ENCODE measurements at places on chromosomes 5 and 9.
A peak's percentile ranks its signal among the peaks of the same experiment; 100 is the strongest.

DNA sequence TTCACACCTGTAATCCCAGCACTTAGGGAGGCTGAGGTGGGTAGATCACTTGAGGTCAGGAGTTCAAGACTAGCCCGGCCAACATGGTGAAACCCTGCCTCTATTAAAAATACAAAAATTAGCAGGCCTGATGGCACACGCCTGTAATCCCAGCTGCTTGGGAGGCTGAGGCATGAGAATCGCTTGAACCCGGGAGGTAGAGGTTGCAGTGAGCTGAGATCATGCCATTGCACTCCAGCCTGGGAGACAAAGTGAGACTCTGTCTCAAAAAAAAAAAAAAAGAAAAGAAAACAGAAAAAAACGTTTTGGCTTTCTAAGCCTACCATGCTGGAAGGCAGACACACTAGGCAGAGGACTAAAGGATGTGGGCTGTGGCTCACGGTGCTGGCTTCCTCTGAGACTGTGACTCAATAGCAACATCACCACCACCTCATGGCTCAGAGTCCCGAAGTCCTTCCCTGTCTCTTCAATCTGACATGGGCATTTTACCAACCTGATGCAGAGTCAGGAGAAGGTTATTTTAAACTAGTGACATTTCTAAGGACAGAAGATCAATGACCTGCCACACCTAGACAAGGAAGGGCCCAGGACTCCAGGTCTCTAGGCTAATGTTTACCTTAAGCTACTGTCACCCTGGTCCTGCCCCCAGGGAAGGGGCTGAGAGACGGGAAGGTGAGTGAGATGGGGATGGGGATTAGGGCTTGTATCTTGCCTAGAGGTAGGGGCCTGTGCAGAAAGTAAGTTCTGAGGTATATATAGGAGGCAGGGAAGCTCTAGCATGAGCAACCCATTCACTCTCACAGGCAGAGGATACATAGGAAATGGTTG lies 3.7 kb downstream of the ECSCR start:
- DNase-seq: no peak

GRCh38 chr5:34735491-34736426 lies 79.6 kb downstream of the RAI14 start:
- DNase-seq: no peak

DNA sequence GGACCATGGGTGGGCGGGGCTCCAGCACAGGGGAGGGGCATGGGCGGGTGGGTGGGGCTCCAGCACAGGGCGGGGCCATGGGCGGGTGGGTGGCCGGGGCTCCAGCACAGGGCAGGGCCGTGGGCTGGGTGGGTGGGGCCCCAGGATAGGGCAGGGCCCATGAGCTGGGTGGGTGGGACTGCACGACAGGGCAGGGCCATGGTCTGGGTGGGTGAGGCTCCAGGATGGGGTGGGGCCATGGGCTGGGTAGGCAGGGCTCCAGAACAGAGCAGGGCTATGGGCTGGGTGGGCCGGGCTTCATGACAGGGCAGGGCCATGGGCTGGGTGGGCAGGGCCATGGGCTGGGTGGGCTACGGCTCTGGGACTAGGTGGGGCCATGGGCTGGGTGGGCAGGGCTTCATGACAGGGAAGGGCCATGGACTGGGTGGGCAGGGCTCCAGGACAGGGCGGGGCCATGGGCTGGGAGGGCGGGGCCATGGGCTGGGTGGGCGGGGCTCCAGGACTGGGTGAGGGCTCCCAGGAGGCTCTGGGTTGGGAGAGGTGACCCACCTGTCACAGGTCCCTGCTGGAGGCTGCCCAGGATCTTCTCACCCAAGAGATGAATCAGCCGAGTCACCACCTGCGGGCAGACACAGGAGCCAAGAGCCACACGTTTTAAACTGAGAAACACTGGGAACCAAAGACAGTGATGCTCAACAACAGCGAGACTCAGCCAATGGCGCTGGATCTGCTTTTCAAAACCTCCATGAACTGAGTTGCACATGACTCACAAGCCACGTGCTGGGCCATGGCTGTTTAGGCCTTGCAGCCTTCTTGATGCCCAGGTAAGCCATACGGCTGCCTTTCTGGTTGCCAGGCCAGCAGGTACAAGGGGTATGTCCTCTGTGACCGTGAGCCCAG lies 33.6 kb upstream of the NSMF start:
- no peak for DNase-seq

DNA sequence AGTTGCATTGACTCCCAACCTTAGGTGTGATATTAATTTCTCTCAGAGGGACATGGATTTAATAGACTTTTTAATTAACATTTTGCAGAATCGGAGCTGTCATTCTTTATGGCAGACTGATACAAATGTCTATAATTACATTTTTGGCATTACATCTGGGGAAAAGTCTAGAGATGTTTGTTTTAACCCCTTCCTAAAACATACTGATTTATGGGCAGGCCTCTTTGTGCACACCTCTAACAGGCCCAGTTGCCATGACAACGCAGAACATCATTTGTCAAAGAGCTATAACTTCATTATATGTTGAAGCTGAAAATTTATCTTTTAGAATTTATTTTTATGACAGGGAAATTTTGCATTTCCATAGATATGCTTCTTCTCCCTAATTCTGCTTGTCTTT lies 158.5 kb downstream of the NTRK2 start:
- DNase-seq: no peak

GRCh38 chr5:76732405-76733048 lies 16.6 kb downstream of the F2R start:
- DNase-seq: no peak

- peak; percentile 74 for DNase-seq
Observed at GRCh38 chr9:131238402-131239021, 37.8 kb downstream of the FAM78A start.

GRCh38 chr5:58069846-58070245 lies 390.0 kb downstream of the PLK2 start:
- no peak for DNase-seq

GRCh38 chr5:5492087-5492933 lies 69.8 kb downstream of the ICE1 start:
- peak; percentile 51 for DNase-seq

DNA sequence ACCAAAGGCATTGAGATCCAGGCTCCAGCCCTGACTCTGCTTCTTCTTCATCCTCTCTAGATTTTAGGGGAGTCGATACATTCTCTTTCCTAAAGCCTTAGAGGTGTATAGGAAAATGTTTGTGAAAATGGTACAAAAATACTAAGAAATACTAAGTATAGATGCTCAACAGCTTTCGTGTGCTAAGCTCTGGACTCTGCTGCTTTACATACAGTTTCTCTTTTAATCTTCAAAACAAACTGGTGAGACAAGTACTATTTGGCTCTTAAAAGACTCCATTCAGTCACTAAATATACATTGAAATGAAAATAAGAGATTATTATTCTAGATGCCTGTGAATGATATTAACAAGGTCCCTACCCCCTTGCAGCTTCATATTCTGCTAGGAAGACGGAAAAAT lies 174.5 kb upstream of the TRPM3 start:
- no peak for DNase-seq

GRCh38 chr5:92635001-92635461 lies 946.0 kb downstream of the NR2F1-AS1 start:
- DNase-seq: no peak

- DNase-seq: no peak
Observed at GRCh38 chr5:65018763-65019162, 250.0 kb downstream of the CWC27 start.

DNA sequence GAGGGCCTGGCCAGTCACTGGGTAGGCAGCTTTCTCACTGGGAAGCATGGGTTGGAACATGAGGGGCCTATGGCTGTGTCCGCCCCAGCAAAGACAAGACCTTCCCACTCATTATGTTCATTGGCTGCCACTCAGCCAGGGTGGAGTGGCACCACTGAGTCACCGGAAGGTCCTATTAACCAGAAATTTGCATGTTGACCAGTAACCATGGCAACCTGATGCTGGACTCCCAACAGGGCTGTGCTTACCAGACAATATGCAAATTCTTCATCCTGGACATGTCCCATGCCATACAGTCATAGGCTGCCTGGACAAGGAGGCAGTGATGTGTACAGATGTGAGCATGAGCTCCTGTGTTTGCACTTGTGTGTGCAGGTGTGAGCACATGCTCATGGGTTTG lies 66.7 kb downstream of the PSD2 start:
- no peak for DNase-seq

DNA sequence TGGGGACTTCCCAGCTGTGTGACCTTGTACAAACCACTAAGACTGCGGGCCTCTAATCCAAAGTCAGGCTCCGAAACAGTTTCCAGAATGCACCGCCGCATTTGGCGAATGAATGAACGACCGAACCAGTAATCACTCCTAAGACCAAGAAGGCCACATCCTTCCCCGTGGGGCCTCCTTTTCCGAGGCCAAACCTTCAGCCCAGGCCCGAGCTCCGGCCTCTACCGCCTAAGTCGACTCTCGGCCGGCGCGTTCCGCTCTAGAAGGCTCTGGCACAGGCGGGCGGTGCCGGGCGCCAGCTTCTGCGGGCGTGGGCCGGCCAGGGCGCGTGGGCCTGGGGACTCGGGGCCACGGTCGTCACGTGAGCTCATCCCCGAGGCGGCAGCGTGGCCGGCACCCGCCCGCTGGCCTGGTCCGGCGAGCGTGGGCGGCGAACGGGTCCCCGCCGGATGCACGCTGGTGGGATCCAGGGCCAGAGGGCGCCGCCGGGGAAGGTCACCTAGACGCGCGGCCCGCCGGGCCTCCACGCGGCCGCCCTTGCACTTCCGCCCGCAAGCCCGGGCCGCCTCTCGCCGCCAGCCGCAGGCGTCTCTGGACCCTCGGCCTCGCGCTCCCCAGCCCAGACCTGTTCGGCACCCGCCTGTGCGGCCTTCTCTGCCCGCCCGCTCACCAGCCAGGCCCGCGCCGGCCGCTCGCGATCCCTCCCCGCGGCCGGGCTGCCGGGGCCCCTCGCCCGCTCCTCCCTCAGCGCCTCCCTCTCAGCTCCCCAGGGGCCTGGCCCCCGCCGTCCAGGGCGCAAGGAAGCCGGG lies 754 bp downstream of the VDAC1 start:
- DNase-seq: peak; percentile 57

GRCh38 chr5:64838376-64838775 lies 69.6 kb downstream of the CWC27 start:
- no peak for DNase-seq

- DNase-seq: no peak
Observed at GRCh38 chr5:2256691-2257280, 374.1 kb upstream of the IRX4 start.

DNA sequence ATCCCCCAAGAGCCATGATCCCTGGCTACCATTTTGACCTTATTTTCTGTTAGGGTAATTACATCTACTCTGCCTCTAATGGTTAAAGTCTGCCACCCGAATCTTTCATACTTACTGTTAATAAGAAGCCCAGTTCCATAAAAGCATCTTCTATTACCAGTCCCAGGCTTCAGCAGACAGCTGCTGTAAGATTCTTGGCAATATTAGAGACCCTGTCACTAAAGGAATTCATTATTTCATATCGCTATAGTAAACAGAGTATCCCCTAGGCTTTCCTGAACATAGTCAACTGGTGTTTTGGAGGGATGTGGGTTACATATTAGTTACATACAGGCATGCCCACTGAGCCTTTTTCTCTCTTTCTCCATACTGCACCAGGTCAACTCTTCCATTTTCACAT lies 608.7 kb upstream of the SEMA6A start:
- DNase-seq: no peak

DNA sequence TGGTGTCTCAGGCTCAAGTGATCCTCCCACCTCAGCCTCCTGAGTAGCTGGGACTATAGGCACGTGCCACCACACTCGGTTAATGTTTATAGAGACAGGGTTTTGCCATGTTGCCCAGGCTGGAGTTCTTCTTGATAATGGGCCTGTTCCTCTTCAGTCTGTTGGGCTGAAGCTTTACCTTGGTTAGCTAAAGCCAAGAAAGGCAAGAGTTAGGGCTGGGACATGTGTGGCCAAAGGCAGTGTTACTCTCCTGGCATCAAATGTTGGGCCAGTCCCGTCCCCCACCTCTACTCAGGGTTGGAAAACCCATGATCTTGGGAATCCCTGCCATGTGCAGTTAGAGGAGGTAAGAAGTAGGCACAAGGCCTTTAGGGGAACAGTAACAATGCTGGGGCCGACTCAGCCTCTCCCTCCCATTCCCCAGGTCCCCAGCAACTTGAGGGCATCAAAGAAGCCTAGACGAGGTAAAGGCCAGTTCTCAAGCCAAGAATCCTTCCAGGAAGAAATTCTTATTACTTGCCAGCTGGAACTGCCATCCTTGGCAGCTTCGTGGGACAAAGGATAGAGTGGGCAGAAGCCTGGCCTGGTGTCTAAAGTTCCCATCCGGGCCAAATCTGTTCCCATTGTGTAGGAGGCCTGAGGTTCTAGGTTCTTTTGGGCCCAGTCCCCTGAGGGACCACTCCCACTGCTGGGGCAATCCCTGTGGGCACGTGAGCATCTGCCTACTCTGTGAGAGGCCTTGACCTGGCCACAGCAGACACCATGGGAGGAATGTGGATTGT lies 4.5 kb downstream of the EGR1 start:
- DNase-seq: no peak

DNA sequence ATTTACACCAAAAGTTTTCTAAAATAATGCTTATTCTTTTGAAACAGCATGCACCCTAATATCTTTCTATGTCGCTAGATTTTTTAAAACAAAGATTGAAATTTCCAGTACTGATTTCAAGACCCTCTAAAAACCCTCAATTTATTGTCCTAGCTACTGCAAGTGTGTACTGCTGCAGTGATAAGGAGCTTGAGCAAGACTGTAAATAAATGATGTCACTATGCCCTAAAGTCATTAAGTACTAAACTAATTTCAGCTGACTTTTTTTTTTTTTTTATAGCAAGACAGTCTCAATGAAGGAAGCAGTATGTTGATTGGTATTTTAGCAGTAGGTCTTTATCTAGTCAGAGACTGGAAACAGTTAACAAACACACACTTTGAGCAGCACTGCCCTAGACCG lies 12.2 kb upstream of the MIER3 start:
- DNase-seq: no peak

- DNase-seq: no peak
Observed at GRCh38 chr9:126505697-126506346, 107.9 kb upstream of the LMX1B start.

DNA sequence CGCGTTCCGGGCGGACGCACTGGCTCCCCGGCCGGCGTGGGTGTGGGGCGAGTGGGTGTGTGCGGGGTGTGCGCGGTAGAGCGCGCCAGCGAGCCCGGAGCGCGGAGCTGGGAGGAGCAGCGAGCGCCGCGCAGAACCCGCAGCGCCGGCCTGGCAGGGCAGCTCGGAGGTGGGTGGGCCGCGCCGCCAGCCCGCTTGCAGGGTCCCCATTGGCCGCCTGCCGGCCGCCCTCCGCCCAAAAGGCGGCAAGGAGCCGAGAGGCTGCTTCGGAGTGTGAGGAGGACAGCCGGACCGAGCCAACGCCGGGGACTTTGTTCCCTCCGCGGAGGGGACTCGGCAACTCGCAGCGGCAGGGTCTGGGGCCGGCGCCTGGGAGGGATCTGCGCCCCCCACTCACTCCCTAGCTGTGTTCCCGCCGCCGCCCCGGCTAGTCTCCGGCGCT lies at the start of gene DAPK1:
Gene DAPK1, plus strand, starts transcription at position 264 of the 442 bp plus-strand sequence. CDS start 1,211 bp downstream, outside the sequence.
- DNase-seq: peak; percentile 84

DNA sequence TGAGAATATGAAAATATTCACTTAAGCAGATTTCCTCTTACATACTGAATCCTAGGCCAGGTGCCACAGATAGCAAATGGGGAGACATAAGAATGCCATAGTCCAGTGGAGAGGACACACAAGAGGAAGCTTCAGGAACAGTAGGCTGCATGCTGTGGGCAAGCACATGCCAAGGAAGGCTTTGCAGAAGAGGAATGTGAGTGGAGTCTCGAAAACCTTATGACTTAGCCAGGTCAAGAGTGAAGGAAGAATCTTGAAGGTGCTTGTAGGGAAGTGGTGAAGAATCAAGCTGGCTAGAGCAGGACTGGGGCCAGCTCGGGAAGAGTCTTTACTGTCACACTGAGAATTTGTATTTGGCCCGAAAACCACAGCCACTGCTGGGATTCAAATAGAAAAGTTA lies 20.4 kb downstream of the RPS23 start:
- no peak for DNase-seq

All from KBM-7 (cell line).